ENCODE measurements at places on chromosomes 6 and 20. TPM values are rescaled to one million over a fixed set of nuclear protein-coding genes. Genes with fewer than 3 reads are reported as not detected.

ACSS1 gene
- total RNA-seq, result 23.9 TPM

TDP2 gene
- 44.6 TPM for total RNA-seq

HRH3 gene
- not detected for total RNA-seq

DNAH8 gene
- 0.04 TPM for total RNA-seq

KHDC1L gene
- not detected for total RNA-seq

HNF4A gene
- total RNA-seq, result not detected

LY6G6F gene
- total RNA-seq, result not detected

AAR2 gene
- total RNA-seq, result 25.3 TPM

SH3BGRL2 gene
- 1.1 TPM for total RNA-seq

OGFR gene
- 53.5 TPM for total RNA-seq

DEFB116 gene
- total RNA-seq, result not detected

SEMG1 gene
- total RNA-seq, result not detected

C6orf15 gene
- total RNA-seq, result not detected

PPP1R3G gene
- 0.04 TPM for total RNA-seq

RNF144B gene
- 0.36 TPM for total RNA-seq

PRND gene
- total RNA-seq, result not detected

CHD6 gene
- total RNA-seq, result 20.3 TPM

NHSL1 gene
- 0.19 TPM for total RNA-seq

SPATS1 gene
- total RNA-seq, result not detected

CST7 gene
- 170 TPM for total RNA-seq

OVOL2 gene
- total RNA-seq, result not detected

GLP1R gene
- total RNA-seq, result not detected

Measured in activated CD8-positive, alpha-beta memory T cell treated with anti-CD3 and anti-CD28 coated beads for 36 hours (primary cell).